ENCODE measurements at places on chromosomes 5 and 9. TPM values are rescaled to one million over a fixed set of nuclear protein-coding genes. Genes with fewer than 3 reads are reported as not detected.

The CDC42SE2 gene
- total RNA-seq = 32.7 TPM

The COQ4 gene
- 107 TPM for total RNA-seq

The CCNJL gene
- 0.13 TPM for total RNA-seq

The CCDC152 gene
- total RNA-seq = 5.1 TPM

The RECK gene
- 0.34 TPM for total RNA-seq

The C5orf58 gene
- 2.4 TPM for total RNA-seq

The MOB3B gene
- total RNA-seq = 11.7 TPM

The PPP1R26 gene
- total RNA-seq = 26.8 TPM

The FOXD4 gene
- 1.0 TPM for total RNA-seq

The ANKRD33B gene
- 1.7 TPM for total RNA-seq

The HAUS6 gene
- 23.1 TPM for total RNA-seq

The HSPB3 gene
- total RNA-seq = 4.1 TPM

The SURF1 gene
- 26.8 TPM for total RNA-seq

The PCDHGA9 gene
- 0.18 TPM for total RNA-seq

The LRRC19 gene
- not detected for total RNA-seq

Data from K562 (cell line).